ENCODE measurements at places on chromosomes 3 and 15.

DNA sequence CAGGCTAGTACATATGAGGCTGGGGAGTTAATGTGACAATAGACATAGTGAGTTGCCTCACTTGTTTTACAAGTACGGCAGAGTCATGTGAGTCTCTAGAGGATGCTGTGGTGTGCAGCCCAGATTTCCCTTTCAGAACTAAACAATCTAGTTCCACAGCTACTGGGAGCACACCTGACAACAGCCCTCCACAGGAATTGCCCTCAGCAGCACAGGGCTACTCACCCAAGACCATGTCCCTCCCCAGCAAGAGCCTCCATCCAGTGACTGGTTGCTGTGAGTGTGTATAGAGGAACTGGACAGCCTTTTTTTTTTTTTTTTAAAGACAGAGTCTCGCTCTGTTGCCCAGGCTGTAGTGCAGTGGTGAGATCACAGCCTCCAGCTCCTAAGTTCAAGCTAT is 40.2 kb upstream of the UBE2E2 start:
- DNase-seq = no peak

DNA sequence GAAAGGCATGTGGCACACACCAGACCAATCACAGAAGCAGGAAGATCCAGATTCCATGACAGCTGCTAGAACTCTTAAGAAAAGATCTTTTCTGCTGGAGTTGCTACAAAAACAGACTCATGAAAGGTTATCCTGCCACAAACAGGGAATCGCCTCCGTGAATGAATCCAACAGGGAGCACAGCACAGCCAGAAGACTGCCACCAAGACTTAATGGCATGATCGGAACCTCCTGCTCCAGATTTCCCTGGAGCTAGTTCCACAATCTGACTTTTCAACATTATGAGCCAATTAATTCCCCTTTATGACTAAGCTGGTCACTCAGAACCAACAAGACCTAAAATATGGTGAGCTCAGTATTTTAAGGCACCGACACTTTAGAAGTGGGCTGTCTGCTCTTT is 232.5 kb downstream of the FOXP1 start:
- DNase-seq = no peak

- DNase-seq = no peak
Measured at GRCh38 chr3:26560081-26560480, 62.5 kb upstream of the LRRC3B start.

GRCh38 chr15:96264801-96265515 is 65.5 kb upstream of the NR2F2 start:
- DNase-seq = peak; percentile 7

DNA sequence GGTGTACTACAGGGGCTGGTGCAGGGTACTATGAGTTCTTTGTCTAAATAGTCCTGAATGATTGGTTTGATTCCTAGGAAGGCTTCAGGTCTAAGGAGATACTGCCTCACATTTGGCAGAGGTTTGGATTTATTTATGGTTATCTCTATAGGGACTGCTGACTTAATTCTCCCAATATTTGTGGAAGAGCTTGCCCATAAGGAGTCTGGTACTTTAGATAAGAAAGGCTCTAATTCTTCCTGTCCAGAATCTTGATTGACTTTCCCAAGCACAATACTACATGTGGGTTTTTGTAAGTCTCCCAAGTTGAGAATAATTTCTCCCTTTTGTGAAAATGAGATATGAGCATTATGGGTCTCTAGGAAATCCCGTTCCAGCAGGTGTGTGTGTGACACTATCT is 36.7 kb upstream of the AP4E1 start:
- DNase-seq = no peak

All from skeletal muscle cell (primary cell).